Stimulated activated CD4-positive, alpha-beta T cell treated with anti-CD3 and anti-CD28 coated beads, Interleukin-4, amount 100 ng/mL, for 1 hour (primary cell): ENCODE measurements at places on chromosomes 1 and 21.
A peak's percentile ranks its signal among the peaks of the same experiment; 100 is the strongest.

DNA sequence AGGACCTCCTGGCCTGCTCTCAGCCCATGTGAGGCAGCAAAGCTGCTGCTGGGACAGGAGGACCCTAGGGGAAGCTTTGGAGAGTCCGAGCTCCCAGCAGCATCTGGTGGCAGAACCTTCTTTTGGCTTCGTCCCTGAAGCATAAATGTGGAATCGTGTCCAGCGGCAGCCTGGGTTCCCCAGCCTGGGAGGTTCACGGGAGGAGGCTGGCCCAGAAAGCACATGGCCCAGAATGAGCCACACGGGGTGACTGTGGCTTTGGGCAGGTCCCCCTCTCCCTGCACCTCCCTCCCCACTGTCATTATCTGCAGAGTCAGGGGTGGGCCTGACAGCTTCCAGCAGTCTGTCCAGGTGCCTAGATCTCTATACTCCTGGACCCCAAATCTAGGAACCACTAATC lies 318.1 kb upstream of the VAMP3 start:
- DNase-seq: no peak

DNA sequence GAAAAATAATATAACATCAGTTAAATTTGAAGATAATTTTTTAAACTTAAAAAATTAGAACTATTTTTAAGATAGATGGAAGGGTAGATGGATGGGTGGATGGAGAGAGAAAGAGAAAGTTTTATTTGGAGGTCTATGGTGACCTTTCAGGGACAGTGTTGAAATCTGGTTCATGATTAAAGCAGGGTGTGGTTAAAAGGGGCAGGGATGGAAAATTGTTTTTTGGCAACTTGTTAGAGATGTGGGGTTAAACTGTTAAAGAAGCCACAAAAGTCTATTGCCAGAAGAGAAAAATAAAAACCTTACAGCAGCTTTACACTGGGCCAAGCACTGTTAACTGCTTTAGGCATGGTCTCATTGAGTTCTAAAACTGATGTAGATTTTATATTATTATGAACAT lies 134.9 kb upstream of the GORAB start:
- DNase-seq: no peak

- DNase-seq: no peak
Measured at GRCh38 chr1:178126261-178126660, 32.4 kb downstream of the RASAL2 start.

DNA sequence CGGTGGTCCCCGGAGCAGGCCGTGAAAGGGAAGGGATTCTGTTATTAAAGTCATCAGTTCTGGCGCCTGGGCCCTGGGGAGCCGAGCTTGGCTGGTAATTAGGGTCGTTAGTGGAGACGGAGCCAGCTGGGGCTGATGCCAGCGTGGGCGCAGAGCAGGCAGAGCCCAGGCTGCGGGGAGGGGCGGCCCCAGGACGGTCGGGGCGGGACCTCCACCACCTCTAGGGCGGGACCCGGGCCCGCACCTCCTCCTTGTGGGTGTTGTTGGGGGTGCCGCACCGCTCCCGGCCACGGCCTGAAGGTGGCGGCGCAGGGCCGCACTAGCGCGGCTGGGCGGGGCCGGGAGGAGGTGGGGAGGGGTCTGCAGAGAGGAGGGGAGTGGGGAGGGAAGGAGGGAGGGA lies 470.6 kb downstream of the PTPRU start:
- peak; percentile 6 for DNase-seq

DNA sequence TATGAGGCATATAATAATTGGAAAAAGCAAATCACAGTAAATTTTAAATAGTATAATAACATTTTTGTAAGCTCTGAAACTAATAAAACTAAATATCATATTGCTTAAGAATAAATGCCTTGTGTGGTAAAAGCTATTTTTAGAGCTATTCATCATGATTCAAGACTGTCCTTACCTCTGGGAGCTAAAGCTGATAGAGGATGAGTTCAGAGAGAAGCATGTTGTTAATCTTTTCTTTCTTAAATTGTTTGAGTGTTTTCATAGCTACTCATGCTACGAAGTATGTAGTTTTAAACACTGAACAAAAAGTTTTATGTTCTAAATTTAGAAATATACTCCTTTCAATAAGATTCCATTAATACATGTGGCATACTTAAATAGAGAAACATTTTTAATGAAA lies 30.5 kb downstream of the IFI16 start:
- DNase-seq: no peak

GRCh38 chr1:58287894-58288623 lies 258.5 kb downstream of the OMA1 start:
- DNase-seq: no peak

GRCh38 chr1:185564816-185565215 lies 169.4 kb upstream of the HMCN1 start:
- no peak for DNase-seq

DNA sequence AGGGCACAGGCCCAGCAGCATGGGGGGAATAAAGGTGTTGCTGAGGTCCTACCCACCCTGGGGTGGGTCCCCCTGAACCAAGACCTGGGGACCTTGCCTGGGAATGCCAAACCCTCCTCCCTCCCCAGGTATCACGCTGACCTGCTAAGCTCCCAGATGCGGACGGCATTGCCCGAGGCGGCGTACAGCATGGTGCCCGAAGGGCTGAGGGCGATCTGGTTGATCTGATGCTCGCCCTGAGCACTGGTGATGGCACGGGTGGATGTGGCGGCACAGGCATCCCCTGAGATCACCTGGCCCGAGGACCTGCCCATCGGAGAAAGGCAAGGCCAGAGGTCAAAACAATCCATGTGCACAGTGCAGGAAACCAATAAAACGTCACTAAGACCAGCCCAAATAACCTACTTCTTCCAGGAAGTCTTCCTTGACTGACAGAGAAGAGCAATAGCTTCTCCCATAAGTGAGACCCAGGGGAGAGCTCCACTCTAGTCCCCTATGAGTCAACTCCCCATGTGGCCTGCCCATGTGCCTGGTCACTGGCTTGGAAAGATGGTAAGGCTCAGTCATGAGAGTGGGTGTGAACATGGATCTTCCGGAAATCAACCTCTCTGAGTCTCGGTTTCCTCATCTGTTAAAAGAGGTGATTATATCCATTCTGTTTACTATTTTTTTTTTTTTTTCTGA lies 46.3 kb downstream of the KIF21B start:
- no peak for DNase-seq

DNA sequence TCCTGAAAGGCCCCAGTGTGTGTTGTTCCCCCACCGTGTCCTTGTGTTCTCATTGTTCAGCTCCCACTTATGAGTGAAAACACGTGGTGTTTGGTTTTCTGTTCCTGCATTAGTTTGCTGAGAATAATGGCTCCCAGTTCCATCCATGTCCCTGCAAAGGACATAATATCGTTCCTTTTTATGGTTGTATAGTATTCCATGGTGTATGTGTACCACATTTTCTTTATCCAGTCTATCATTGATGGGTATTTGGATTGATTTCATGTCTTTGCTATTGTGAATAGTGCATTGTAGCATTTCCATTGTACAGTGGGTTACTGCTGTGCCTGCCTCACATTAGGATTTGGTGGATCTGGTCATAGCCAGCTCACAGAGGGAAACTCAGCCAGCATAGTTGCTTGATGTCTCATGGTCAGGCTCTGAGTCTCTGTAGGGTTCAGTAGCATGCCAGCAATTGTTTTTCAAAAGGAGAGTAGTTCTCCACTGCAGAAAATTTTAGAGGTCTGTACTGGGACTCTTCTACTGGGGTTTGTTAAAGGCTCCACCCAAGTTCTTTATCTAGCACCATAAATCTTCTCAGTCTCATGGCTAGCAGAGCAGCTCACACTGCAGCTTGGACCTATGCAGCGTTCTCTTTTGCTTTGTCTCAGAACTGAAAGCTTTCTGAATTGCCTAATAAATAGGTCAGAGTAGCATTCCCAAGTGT lies 41.0 kb downstream of the RUNX3 start:
- DNase-seq: no peak

GRCh38 chr1:119276558-119276957 lies 92.0 kb upstream of the HAO2 start:
- no peak for DNase-seq

DNA sequence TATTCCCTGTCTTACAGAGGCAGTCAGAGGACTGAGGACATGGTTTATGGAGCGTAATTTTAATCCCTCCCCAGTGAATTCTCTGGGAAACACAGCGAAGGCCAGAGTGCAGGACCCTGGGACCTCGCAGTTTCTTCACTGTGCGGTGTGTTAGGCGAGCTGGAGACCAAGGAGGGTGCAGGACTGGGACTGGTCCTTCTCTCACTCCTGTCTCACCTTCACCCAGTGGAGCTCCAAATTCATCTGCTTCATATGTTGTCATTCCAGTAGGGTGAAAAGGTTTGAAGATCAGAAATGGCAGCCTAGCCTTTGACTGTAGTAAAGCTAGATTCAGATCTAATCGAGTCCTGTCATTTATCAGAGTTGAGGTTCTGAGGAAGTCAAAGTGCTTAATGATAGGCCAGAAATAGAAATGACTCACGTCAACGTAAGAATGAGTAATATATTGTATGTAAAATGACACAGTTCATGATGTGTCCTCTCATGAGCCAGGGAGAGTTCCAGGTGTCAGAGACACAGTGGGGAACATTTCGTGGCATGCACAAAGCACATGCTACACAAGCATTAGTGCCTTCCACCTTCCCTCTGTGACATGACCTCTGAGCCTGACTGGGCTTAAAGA lies 647.5 kb downstream of the SMYD3 start:
- no peak for DNase-seq

DNA sequence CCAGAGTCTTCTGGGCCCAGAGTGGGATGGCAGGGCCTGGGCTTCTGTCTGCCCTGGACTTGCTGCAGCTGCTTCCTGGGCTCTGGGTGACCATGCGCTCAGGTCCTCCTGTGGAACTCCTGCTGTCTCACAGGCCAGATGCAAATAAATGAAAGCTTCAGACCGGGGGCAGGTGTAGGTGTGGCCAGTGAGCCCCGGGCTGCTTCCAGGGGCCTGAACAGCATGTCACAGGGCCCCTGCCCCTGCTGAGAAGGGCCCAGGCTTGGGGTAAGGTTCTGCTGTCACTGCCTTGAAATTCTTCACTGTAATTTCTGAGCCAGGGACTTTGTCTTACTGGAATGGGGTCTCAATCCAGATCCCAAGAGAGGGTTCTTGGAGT lies 2.5 kb upstream of the PKNOX1 start:
- no peak for DNase-seq

DNA sequence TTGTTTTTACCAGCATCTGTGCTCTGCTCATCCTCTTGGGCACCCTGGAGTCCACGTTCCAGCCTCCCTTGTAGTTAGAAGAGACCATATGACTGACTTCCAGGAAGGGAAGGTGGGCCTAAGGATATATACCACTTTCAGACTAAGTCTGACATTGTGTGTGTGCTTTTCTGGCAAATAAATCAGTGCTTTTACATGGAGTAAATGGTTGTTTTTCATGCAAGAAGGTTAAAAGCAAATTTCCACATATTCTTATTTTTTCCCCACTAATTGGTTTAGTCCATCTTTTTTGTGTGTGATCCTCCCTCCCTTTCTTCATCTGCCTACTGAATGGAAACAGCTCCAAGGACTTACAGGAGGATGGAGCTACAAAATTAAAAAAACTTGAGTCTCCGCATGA lies 119.8 kb downstream of the TBX15 start:
- DNase-seq: no peak

DNA sequence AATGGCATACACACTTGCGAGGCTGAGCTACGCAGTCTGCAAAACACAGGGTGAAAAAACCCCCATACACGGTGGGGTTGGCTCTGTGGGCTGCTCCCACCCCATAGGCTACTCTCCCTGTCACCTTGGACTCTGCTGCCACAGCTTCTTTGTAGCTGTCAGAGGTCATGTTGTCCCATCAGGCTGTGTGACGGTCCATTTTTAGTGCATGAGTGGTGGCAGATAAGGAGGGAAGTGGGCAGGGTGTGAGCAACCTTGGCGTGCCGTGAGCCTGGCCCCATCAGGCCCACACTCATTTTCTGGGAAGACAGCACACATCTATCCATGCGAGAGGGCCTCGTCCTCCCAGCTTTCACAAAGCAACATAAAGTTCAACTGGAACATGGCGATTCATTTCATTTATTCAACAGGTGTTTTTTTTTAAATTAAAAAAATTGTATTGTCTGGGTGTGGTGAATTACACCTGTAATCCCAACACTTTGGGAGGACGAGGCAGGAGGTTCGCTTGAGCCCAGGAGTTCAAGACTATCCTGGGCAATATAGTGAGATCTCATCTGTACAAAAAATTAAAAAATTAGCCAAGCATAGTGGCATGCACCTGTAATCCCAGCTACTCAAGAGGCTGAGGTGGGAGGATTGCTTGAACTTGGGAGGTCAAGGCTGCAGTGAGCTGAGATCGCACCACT lies 9.5 kb downstream of the GPR137B start:
- no peak for DNase-seq

GRCh38 chr1:159088546-159089183 lies 12.1 kb upstream of the AIM2 start:
- DNase-seq: no peak

GRCh38 chr1:24300971-24301784 lies 18.0 kb upstream of the GRHL3 start:
- no peak for DNase-seq

DNA sequence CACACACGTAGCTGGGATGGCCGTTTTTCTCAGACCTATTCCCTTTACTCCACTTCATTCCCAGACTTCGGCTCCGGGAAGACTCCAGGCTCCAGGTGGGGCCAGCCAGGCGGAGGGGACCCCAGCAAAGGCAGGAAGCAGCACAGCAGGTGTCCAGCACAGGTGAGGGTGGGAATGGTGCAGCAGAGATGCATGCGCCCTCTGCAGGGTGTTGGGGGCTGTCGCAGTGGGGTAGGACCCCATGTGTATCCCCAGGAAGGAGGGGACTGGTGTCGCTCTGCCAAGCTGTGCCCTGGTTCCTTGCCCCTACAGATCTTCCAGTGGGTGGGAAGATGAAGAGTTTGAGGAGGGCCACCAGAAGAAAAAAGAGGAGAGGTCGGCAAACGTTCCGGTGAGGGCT lies 5.3 kb downstream of the TTC24 start:
- DNase-seq: no peak

DNA sequence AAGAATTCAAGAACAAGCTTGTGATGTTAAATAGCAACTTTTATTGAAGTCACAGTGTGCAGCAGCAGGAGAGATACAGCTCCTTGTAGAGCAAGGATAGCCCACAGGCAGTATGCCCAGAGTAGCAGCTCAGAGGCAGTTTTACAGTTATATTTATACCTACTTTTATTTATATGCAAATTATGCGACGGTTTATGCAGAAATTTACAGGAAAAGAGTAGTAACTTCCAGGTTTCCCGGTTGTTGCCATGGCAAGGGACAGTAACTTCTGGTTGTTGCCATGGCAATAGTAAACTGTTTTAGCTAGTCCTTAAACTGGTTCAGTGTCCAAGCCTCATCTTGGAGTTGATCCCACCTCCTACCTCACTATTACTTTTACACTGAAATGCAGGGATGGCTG lies 344.6 kb upstream of the LYPLAL1 start:
- no peak for DNase-seq

DNA sequence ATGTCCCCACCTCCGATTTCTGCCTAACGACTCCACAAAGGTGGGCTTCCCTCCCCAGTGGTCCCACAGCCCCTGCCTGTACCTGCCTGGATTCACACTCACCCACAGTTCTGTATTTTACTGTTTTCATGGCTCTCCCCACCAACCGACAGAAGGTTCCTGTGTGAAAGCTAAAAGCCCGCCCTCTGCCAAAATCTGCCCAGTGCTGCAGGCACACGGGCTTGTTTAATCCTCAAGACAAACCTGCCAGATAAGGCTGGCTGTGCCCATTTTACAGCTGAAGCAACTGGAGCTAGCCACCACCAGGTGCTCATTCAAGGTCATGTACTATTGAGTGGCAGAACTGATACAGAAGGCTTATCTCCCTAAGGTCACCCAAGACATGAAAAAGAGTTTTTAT lies 114.5 kb downstream of the HIVEP3 start:
- no peak for DNase-seq
